ENCODE measurements at places on chromosomes 13 and 19. TPM values are rescaled to one million over a fixed set of nuclear protein-coding genes. Genes with fewer than 3 reads are reported as not detected.

The KASH5 gene
- not detected for total RNA-seq

The IGSF23 gene
- 0.12 TPM for total RNA-seq

The MBD3L2 gene
- not detected for total RNA-seq

The SIAH3 gene
- total RNA-seq: 0.23 TPM

The ZNF93 gene
- 14.4 TPM for total RNA-seq
